Stimulated activated CD4-positive, alpha-beta T cell treated with anti-CD3 and anti-CD28 coated beads, Interleukin-15, amount 100 ng/mL, for 1 hour (primary cell): ENCODE measurements at places on chromosomes 5 and 9.

GRCh38 chr9:90165281-90165680 is 477.3 kb downstream of the DIRAS2 start:
- no peak for DNase-seq

GRCh38 chr5:113682497-113683136 is 169.1 kb downstream of the YTHDC2 start:
- no peak for DNase-seq

GRCh38 chr5:124644138-124644537 is 102.3 kb downstream of the ZNF608 start:
- DNase-seq, result no peak

GRCh38 chr5:64018966-64019365 is 56.7 kb upstream of the HTR1A start:
- DNase-seq, result no peak

DNA sequence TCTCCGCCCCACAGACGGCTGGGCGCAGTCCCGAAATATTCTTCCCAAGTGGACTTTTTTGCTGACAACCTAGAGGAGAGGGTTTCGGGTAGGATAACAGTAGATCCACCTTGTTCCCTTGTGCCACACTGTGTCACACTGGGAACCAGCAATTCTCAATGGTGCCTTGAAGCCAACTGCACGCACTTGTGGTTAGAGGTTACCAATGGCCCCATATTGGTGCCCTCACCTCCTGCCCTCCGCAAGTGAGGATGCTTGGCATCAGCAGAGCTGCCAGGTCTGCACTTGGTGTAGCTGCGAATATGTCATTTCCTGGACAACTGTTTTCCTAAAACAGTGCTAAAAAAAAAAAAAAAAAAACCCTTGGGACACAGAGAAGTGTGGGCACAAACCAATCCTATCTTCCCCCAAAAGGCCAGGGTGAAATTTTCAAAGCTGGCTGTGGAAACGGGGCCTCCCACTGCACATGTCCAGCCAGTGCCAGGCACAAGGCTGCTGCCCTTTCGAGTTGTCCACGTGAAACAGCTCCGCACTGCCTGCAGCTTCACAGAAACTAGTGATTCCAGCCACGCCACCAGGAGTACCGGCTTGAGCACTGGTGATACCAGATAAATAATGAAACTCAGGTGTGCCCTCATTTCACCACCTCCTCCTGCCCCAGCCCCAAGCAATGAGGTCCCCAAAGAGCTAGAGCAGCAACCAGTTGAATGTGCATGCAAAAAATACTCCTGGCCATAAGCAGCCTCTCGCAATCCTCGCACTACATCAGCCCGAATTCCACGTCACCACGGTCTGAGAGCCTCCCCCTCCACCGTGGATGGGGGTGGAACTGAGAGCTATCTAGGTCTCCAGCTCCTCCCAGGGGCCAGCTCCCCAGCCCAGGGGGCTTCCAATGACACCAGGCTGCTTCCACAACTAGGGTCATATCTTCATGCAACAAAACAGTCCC is 51.2 kb downstream of the USP20 start:
- no peak for DNase-seq

- DNase-seq, result no peak
Observed at GRCh38 chr5:36606428-36607113, at the start of gene SLC1A3. Gene SLC1A3, plus strand, starts transcription at chr5:36606606. Its CDS starts 1,818 bp downstream, at chr5:36608424.

- no peak for DNase-seq
Observed at GRCh38 chr9:99807956-99808355, 13.7 kb upstream of the NR4A3 start.

- DNase-seq, result no peak
Observed at GRCh38 chr5:147732291-147732883, 50.1 kb downstream of the JAKMIP2 start.

GRCh38 chr5:83426855-83427254 is 44.7 kb upstream of the VCAN start:
- no peak for DNase-seq

- DNase-seq, result no peak
Observed at GRCh38 chr5:40984884-40985283, 75.6 kb downstream of the C7 start.

GRCh38 chr9:115957585-115957984 is 196.0 kb upstream of the PAPPA start:
- no peak for DNase-seq

- DNase-seq, result no peak
Observed at GRCh38 chr5:178466342-178466741, 123.9 kb downstream of the COL23A1 start.

- DNase-seq, result no peak
Observed at GRCh38 chr5:2857837-2858236, 106.4 kb upstream of the IRX2 start.

GRCh38 chr5:147906326-147907095 is at the start of gene C5orf46:
Gene C5orf46, minus strand, starts transcription at chr5:147906538. Its CDS starts 37 bp downstream, at chr5:147906501.
- no peak for DNase-seq

DNA sequence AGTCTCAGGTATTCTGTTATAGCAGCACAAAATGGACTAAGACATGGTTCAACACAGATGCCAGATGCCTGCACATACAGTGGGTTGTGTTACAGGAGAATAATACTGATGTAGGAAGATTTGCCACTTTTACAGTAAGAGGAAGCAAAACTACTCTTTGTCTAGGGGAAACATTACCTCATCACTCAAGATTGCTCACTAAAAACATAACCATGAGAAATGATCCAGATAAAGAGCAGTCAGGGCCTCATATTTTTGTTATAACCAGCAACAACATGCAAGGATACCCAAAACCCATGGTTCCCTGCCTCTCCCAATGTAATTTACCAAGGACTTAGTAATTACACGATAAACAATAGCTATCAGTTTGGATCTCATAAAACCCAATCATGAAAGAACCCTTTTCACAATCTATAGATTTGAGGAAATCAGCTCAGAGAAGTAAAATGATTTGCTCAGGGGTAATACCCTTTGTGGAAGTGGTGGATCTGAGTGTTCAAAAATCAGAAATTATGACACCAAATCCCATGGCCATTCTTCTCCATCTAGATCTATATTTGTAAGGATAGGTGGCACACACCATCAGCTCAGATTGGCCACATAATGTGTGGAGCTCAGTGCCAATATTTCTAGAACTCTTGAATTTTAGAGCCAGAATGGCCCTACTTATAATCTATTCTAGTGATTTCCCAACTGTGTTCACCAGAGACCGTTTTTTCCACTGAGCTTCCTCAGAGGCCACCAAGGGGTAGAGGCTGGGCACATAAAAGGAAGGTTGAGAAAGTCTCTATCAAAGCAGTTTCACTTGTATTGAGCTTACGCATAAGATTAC is 27.8 kb downstream of the DPYSL3 start:
- DNase-seq, result no peak

DNA sequence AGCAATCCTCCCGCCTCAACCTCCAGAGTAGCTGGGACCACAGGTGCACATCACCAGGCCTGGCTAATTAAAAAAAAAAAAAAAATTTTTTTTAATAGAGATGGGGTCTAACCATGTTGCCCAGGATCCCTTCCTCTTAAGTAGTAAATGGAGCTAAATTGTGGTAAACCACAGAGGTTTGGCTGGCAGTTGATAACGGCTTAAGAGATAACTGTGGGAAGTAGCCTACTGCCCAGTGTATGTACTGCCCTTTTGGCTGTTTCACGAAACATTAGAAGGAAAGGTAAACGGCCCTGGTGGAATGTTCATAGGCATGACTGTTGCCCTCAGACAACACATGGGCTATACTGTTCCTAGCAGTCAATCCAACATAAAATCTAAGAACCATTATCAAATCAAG is 44.4 kb downstream of the HMGCR start:
- no peak for DNase-seq

DNA sequence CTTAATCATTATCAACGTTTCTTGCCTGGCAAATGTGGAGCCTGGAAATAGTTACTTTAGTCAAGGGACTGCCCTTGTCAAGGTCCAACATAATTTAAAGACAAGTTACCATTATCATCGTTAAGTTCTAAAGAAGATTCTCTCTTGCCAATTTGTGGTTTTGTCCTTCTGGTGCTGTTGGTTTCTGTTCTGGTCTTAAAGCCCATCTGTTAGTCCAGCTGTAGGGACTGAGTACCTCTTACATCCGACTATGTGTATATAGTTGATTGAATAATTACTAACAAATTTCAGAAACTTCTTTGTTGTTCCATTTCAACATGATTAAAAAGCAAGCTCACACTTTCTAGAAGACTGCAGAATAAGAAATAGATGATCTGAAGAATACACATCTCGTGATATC is 1854.9 kb downstream of the MAT2B start:
- DNase-seq, result no peak

DNA sequence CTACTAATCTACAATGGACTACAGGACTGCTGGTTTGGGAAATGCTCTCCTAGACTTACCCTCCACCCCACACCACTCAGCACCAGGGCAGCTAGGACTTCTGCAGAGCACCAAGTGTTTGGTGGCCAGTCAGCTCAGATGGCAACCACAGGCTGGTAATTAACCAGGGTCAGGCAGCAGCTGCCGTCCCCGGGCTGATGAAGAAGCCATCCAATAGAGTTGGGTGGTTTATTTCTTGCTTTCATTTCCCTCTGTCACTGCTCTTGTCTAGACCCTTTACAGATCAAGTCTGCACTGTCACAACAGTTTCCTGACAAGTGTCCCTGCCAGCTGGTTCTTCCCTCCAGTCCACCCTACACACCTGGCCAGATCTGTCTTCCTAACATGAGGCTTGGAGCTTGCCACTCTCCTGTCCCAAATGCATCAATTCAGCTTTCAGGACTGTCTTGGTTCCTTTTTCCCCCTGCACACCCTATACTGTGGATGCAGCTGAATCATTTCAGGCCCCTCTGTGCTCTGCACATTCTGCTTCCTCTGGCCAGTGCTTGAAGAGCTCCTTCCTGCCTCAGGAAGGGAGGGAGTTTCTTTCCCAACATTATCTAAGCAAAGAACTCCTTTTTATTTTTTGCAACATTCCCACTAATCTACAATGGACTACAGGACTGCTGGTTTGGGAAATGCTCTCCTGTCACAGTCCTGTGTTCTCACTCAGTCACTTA is 30.2 kb upstream of the HSPA9 start:
- no peak for DNase-seq

GRCh38 chr5:142426129-142427014 is 101.6 kb upstream of the SPRY4 start:
- no peak for DNase-seq

DNA sequence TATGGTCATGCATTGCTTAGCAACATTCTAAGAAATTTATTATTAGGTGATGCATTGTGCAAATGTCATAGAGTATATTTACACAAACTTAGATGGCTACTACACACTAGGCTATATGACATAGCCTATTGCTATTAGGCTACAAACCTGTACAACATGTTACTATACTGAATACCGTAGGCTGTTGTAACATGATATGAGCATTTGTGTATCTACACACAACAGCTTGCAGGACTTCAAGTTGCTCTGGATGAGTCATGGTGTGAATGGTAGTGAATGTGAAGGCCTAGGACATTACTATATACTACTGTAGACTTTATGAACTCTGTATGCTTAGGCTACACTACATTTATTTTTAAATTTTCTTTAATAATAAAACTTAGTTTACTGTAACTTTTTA is 107.2 kb upstream of the MAMDC2 start:
- no peak for DNase-seq

GRCh38 chr5:168106008-168106761 is 185.3 kb upstream of the WWC1 start:
- no peak for DNase-seq

DNA sequence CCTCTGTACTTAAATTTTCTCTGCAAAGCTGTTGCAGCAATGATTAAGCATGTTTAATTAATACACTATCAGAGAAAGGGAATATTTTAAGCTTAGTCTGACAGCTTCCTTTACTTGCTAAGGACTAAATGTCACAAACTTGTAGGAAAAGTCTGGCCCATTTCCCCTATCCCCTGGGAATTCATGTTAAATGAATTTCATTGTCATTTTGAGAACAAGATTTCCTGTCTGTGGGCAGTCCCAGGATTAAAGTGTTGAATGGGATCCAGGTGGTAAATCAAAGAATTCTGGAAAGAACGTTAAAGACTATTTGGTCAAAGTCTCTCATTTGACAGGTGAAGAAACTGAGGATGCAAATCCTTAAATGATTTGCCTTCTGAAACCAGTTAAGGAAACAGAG is 214.8 kb downstream of the MPDZ start:
- no peak for DNase-seq

DNA sequence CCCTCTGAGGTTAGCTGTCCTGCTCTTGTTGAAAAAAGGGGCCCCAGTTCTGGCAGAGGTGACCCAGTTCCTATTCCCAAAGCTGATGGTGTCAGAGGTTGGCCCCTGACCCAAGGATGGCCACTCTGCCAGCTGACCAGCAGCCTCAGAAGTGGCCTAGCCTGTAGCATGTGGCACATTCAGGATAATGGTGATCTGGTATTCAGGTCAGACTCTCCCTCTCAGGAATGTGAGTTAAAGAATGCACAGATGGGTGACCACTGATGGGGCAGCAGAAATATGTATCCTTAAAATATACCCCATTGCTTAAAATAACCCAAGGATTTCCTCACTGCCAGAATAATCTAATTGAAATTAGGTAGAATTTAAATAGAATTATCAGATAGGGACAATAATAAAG is 369.2 kb downstream of the SEMA5A start:
- DNase-seq, result no peak
